Stimulated activated CD4-positive, alpha-beta T cell treated with anti-CD3 and anti-CD28 coated beads, Interleukin-2, amount 100 ng/mL, for 4 hours (primary cell): ENCODE measurements at places on chromosomes 4 and X.

GRCh38 chrX:41733939-41734338 lies 10.0 kb downstream of the GPR82 start:
- DNase-seq, result no peak

DNA sequence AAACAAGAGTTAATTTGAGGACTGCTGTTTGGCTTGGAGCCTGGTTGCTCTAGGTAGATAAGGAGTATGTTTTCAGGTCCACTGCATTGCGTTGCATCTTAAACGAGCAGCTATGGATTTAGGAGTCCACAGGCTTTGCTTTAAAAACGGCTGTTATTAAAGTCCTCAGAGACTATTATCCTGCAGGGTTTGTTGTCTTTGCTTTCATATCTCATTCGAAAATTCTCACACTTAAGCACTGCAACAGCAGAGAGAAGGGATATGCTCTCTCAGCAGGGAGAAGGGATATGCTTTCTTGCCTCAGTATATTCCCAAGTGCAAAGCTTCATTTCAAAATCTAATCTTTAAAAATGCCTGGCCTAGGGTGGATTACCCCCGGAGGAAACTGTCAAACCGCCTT lies 444.7 kb upstream of the FTHL17 start:
- DNase-seq, result no peak

DNA sequence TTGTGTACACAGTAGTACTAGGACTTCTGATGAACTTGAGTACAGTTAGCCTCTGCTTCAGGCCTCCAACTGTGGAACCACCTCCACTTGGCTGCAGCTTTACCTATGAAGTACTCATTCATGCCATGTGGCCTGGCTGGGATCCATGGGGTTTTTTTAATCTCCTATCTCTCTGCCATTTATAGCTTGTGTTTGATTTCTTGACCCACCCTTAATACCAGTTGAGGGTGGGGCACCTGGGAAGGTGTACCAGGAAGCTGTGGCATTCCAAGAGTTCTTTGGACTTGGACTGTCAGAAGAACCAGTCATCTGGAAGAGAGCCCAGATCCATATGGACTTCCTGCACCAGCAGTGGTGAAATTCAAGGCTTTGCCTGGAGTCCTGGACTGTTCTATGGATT lies 230.1 kb downstream of the SHROOM3 start:
- no peak for DNase-seq

- no peak for DNase-seq
Observed at GRCh38 chrX:38318606-38319005, 8.7 kb downstream of the RPGR start.

- DNase-seq, result no peak
Observed at GRCh38 chr4:138902705-138903104, 112.9 kb upstream of the NOCT start.

DNA sequence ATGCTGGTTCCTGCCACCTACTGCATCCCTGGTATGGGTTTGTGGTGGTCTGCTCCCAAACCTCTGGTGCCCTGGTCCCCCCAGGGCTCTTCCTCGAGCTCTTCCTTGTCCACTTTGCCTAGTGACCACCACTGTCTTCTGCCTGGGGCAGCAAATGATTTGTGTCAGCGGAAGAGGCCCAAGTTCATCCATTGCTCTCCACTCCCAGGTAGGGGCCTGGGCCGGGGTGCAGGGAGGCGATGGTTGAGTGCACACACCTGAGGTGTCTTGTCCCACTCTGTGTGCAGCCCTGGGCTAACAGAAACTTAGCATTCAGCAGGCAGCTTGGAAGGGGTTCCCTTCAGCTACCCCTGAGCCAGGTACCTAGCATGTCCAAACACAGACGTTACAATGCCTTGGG lies 75.6 kb upstream of the SOX3 start:
- no peak for DNase-seq

DNA sequence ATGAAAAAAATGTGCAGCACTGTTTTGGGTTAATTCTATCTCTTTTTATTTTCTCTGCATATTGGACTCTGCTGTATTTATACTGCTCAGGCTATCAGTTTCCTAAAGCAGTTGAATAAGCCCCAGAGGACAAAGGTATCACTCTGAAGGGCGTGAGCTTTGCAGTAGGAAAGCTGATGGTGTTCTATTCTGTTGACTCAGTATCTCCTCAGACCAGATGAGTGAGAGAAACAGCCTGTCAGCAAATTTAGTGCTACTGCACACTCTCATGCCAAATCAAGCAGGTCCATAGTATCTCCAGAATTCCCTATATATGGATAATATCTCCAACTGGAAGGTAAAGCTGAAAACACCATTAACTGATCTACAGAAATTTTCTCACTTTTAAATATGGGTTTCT lies 132.3 kb upstream of the UGT8 start:
- no peak for DNase-seq

- no peak for DNase-seq
Observed at GRCh38 chr4:14524276-14524675, 478.0 kb upstream of the CPEB2 start.

DNA sequence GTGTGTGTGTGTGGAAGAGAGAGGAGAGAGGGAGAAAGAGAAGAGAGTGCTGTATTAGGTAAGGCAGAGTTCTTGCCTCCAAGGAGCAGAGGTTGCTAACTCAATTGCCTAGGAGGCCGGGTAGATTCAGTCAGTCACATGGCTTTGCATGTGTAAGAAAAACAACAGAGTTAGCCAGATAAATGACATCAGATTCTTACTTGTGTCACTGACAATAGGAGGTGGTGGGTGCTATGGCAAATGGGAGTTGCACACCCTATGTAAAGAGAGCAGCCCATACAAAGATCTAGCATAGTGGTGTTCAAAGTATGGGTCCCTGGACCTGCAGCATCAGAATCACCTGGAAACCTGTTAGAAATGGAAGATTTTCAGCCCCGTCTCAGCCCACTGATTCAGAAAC lies 14.4 kb upstream of the PGRMC2 start:
- DNase-seq, result no peak
